Progenitor cell of endocrine pancreas (in vitro differentiated cells): ENCODE measurements at places on chromosomes 7 and 10. TPM values are rescaled to one million over a fixed set of nuclear protein-coding genes. Genes with fewer than 3 reads are reported as not detected.

The HOXA7 gene
- total RNA-seq: 1.4 and 1.5 TPM in 2 replicates

The ZFAND2A gene
- 14.1 and 16.8 TPM in 2 replicates for total RNA-seq

The SPDYE6 gene
- total RNA-seq: not detected in 2 replicates

The PMPCB gene
- total RNA-seq: 78.1 and 81.1 TPM in 2 replicates

DNA sequence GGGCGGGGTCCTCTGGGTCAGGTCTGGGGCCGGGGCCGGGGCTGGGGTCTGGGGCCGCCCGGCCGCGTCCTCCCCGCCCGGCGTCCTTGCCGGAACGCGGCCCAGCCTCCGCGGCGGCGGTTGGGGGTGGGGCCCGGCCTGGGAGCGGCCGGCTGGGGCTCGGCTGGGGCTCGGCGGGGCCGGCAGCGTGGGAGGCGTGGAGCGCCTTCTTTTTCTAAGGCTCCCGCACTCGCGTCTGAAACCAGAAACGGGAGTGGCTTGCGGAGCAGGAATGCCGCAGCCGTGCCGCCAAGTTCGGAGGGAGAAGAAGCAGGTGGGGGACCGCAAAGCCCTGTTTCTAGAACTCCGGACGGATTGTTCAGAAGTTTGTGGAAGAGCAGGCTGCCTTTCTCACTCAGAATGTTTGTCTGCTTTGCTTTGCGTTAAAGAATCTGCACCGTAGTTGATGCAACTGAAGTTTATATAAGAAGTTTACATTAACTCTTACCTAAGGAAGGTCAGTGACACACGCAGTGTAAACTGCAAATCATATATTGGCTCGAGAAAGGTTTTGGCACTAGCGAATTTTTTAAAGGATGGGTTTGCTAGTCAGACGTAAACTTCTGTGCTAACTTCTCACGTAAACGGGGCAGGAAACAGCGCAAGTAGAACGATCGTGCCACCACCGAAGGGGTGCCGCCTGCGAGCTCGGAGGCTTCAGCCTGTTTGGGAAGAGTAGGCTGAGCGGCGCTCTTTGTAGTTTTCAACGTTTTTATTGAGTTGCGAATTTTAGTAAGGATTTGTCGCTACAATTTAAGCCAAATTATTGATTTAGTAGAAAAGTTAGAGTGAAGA lies 729 bp downstream of the DNAJB6 start:
- H3K4me3 ChIP-seq: peak overlapping the region; percentile 87
- H3K36me3 ChIP-seq: peaks cover 7% of the 10 kb centered on the region
- H3K27me3 ChIP-seq: peaks cover 5% of the 10 kb centered on the region

DNA sequence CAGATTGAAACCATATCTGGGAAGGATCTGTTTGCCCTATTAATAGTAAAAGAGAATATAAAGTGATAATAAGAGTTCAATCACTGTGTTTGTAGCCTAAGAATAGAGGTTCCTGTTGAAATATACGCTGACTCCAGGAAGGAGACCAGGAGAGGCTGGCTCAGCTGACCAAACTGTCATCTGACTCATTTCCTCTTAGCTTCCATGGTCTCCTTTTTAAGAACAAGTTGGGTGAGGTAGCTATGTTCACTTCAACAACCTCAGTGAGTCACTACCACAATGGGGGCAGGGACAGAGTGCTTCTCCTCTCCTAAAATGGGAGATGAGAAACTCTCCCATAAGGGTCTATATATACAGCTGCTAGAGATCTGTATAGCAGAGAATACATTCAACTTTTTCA lies 543.3 kb downstream of the CALN1 start:
- no peak for DNase-seq
- no peak overlapping the region for H3K4me3 ChIP-seq
- no peak overlapping the region for H3K27ac ChIP-seq
- peaks cover 4% of the 10 kb centered on the region for H3K4me1 ChIP-seq
- H3K27me3 ChIP-seq: no peaks in the 10 kb centered on the region

DNA sequence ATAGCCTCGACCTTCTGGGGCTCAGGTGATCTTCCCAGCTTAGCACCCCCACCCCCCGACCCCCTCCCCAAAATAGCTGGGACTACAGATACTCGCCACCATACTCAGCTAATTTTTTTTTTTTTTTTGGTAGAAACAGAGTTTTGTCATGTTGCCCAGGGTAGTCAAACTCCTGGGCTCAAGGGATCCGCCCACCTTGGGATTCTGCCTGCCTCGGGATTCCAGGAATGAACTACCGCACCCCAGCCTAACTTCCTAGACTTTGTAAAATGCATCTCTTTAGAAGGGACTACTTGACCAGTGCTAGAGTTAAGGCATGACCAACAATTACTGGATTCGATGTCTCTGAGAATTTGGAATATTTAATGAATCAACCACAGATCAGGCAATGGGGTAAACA lies 85.9 kb downstream of the MDFIC start:
- H3K27me3 ChIP-seq: no peaks in the 10 kb centered on the region
- H3K27ac ChIP-seq: no peak overlapping the region
- no peak overlapping the region for H3K4me3 ChIP-seq
- peaks cover 5% of the 10 kb centered on the region for H3K4me1 ChIP-seq

DNA sequence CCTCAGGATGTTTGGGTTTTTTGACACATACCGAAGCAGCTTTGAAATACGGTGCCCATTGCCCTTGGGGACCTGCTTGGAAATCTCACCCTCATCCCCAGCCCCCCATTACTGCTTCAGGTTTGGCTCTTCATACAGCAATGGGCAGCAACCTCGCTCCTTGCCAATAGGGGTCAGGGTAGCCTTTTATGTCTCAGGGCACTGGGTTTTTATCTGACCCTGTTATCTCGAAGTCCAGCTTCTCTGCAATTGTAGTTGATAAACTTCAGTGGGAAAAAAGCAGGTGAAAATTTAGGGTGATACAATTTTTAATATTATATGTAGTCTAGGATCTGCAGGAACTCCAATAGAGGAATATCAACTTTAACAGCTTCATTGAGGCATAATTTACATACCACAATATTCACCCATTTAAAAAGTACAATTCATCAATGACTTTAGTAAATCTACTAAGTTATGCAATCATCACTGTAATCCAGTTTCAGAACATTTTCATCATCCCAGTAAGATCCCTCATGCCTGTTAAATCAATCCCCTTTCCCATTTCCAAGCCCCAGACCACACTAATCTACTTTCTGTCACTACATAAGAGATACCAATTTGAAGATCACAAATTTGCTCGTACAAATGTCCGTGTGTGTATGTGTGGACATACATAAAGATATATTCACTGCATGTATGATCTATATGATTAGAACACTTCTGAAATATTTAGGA lies 386.2 kb downstream of the KCNMA1 start:
- no peaks in the 10 kb centered on the region for H3K36me3 ChIP-seq
- peaks cover 37% of the 10 kb centered on the region for H3K27me3 ChIP-seq
- no peak for DNase-seq
- H3K4me3 ChIP-seq: no peak overlapping the region
- peaks cover 30% of the 10 kb centered on the region for H3K4me1 ChIP-seq

GRCh38 chr10:63703113-63703670 lies 182.0 kb downstream of the REEP3 start:
- DNase-seq: no peak
- peaks cover 4% of the 10 kb centered on the region for H3K27me3 ChIP-seq
- H3K4me1 ChIP-seq: no peaks in the 10 kb centered on the region
- H3K27ac ChIP-seq: no peak overlapping the region
- no peak overlapping the region for H3K4me3 ChIP-seq

- no peak for DNase-seq
- peaks cover 12% of the 10 kb centered on the region for H3K4me1 ChIP-seq
- H3K27ac ChIP-seq: no peak overlapping the region
- H3K4me3 ChIP-seq: no peak overlapping the region
- peaks cover 5% of the 10 kb centered on the region for H3K36me3 ChIP-seq
These were observed 106.8 kb upstream of the APBB1IP start for GRCh38 chr10:26331371-26331770.

DNA sequence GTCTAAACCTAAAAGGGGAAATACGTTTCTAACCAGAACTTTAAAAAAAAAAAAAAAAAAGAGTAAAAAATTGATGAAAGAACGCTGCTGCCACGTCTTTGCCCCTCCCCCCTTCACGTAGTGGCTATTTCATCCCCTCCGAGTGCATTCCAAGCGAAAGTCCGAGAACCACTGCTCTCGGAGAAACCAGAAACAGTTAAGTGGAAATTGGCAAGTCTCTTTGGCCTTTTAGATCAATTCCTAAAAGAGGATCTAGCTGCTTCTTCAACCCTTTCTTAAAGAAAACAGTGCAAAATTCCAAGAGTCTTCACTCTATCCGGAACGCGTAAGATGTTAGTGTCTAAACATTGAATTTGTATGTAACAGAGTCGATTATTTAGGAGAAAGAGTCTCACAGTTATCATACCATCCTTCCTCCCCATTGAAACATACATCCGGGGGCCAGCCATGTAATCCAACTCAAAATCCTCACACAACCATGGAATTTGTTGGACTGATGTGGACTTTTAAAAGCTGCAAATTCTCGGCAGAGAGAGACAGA lies 1.1 kb downstream of the P4HA1 start:
- no peaks in the 10 kb centered on the region for H3K36me3 ChIP-seq
- H3K27ac ChIP-seq: peak overlapping the region; percentile 94
- no peaks in the 10 kb centered on the region for H3K27me3 ChIP-seq
- DNase-seq: peak; percentile 12
- peaks cover 19% of the 10 kb centered on the region for H3K4me1 ChIP-seq
- peak overlapping the region; percentile 93 for H3K4me3 ChIP-seq
